ENCODE measurements at places on chromosomes 5 and 9.

GRCh38 chr5:171157775-171158174 lies 151.3 kb upstream of the TLX3 start:
- no peak for DNase-seq

- no peak for DNase-seq
These were observed 813 bp downstream of the ERMP1 start for GRCh38 chr9:5832071-5832537.

GRCh38 chr9:136806067-136806466 lies 1.7 kb upstream of the RABL6 start:
- DNase-seq, result peak; percentile 72

GRCh38 chr9:110808599-110808980 lies 140.0 kb downstream of the MUSK start:
- DNase-seq, result no peak

DNA sequence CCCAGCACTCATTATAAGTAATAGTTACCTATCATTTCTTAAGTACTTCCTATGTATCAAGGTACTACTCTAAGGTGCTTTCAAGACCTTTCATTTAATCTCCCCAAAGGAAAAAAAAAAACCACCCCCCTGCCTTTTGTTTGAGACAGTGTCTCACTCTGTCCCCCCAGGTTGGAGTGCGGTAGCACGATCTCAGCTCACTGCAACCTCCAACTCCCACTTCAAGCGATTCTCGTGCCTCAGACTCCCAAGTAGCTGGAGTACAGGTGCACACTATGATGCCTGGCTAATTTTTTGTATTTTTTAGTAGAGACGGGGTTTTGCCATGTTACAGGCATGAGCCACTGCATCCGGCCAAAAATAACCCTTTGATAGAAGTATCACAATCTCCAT lies 29.9 kb downstream of the SERINC5 start:
- DNase-seq, result no peak

GRCh38 chr9:75960551-75960950 lies 70.1 kb downstream of the PCSK5 start:
- no peak for DNase-seq
